ENCODE measurements at places on chromosomes 12 and 14. TPM values are rescaled to one million over a fixed set of nuclear protein-coding genes. Genes with fewer than 3 reads are reported as not detected.

GRCh38 chr14:71918955-71919354 is 13.3 kb upstream of the RGS6 start:
- DNase-seq, result no peak

- no peak for DNase-seq
These were observed 8.9 kb downstream of the VAMP1 start for GRCh38 chr12:6461401-6462233.

GRCh38 chr12:118981285-118982211 is at the start of gene SRRM4:
SRRM4 (plus strand) TSS chr12:118981541; CDS start chr12:118981883, 342 bp downstream.
- DNase-seq, result peak; percentile 31

DNA sequence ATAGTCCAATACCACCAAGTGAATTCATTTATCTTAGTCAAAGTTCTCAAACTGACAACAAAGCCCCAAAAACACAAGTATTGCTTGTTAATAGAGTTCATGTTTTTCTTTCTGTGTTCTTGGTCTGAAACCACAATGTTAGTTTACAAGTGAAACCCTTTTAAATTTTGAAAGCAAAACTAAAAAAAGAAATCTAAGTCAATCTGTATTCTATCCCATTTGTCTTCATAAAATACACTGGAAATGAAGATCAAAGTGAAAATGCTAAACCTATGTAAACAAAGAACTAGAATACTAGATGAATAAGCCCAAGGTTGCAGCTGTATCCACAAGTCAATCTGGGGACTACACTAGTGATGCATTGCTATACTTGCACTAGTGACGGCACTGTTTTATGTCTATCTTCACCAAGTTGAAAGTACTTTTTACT is 10.4 kb downstream of the MAP4K5 start:
- no peak for DNase-seq

DNA sequence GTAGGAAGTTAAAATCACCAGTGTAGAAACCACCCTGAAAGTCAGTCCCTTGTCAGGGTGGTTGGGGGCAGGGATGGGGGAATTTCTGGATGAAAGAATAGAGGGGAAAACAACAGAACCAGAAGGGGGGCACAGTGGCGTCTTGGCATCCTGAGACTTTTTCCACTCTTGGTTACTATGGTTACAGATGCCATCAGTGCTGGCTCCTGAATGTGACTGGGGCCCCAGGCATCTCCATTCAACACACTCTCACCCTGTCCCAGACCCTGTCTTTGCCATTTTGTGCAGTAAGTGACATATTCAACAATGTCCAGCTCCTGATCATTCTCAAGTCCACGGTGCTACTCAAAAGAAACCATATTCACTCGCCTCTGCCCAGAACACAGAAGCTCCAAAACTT is 11.3 kb downstream of the KCNK10 start:
- no peak for DNase-seq

DNA sequence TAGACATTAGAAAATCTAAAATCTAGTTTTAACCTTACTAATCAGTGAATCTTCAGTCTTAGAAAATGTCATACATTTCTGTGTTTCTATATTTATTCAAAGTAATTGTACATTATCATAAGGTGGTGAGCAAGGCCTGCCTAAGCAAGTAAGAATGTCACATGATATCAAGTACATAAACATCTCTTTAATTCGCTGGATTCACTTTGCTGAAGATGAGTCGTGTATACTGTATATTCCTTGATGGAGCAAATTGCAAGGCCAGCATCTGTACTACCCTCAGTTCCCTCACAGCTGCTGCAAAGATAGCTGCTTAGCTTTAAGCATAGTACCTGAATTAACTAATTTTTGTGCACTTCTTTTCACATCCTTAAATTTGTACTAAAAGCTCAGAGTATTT is 8.5 kb upstream of the AK7 start:
- no peak for DNase-seq

- no peak for DNase-seq
These were observed 4.7 kb upstream of the MLXIP start for GRCh38 chr12:122073815-122074214.

DNA sequence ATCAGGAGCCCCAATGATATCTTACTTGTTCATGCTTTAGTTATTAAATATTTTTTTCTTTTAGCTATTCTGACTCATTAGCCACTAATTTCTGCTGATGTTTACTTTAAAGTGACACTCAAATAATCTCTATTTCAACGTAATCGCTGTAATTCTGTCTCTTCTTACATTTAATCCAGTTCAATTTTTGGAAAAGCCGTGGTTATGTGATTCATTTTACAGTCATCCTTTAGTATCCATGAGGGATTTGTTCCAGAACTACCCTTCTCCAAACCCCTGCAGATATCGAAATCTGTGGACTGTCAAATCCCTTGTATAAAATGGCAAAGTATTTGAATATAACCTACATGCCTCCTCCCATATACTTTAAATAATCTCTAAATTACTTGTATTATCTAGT is 1103.4 kb downstream of the LRFN5 start:
- DNase-seq, result no peak

PAH gene
- not detected for polyA plus RNA-seq

KRT85 gene
- not detected for polyA plus RNA-seq
